ENCODE measurements at places on chromosomes 5 and 9. TPM values are rescaled to one million over a fixed set of nuclear protein-coding genes. Genes with fewer than 3 reads are reported as not detected.

AQP7 gene
- 1.2 TPM for total RNA-seq

- no peak for DNase-seq
Measured at GRCh38 chr9:125732562-125732961, 14.6 kb upstream of the PBX3 start.

DNA sequence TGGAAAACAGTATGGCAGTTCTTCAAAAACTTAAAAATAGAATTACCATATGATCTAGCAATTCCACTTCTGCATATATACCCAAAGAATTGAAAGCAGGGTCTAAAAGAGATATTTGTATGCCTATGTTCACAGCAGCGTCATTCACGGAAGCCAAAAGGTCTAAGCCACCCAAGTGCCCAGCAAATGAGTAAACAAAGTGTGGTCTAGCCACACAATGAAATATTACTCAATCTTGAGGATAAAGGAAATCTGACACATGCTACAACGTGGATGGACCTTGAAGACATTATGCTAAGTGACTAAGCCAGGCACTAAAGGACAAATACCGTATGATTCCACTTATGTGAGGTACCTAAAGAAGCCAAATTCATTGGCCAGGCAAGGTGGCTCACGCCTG, 11.1 kb upstream of the MED27 start:
- no peak for DNase-seq

GRCh38 chr5:50663636-50664035, 2.8 kb upstream of the PARP8 start:
- DNase-seq = no peak

DNA sequence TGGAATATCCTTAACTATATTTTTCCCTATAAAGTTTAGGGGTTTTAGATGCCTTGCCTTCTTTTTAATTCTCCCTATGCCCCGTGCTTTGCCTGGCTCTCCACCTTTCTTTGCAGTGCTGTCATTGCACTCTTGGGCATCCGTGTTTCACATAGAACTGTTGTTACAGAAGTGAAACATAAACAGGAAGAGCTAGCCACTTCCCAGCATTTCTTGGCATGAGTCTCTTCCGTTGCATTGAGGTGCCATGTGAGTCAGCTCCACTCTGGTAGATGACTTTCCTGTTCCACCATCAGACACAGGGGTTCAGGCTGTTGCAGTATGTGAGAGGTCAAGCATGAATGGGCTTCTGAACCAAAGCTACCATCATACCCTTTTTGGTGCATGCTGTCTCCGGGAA, 73.4 kb downstream of the ANGPTL2 start:
- peak; percentile 33 for DNase-seq

CTSL gene
- 42.9 TPM for total RNA-seq

GRCh38 chr5:107867266-107867665, 196.5 kb upstream of the EFNA5 start:
- no peak for DNase-seq

DNA sequence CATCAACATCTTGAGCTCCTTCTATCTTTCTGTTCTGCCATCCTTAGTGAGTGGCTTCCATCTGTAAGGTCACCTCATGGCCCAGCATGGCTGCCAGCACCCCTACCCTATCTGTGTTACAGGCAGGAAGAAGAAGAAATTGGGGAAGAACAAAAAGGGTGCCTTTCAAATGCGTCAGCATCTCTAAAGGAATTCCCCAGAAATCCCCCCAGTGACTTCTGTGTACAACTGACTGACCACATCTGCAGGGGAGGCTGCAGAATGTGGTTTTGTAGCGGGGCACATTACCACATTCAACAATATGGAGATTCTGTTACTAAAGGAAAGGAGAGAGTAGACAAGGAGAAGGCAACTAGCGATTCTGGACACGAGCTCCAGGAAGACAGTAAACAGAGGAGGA, 40.1 kb downstream of the ALG2 start:
- DNase-seq = no peak

- no peak for DNase-seq
Measured at GRCh38 chr9:136688274-136689107, 1.2 kb upstream of the AGPAT2 start.
